Kasumi-1 (cell line): ENCODE measurements at places on chromosomes 4 and X.

- DNase-seq = no peak
These were observed 88.3 kb downstream of the SHROOM2 start for GRCh38 chrX:9874483-9874882.

- DNase-seq = no peak
These were observed 47.7 kb downstream of the ARHGEF38 start for GRCh38 chr4:105599932-105600655.

GRCh38 chr4:26130173-26130572 is 190.6 kb upstream of the RBPJ start:
- DNase-seq = no peak

- DNase-seq = no peak
These were observed 18.3 kb upstream of the SULT1E1 start for GRCh38 chr4:69878250-69878649.

DNA sequence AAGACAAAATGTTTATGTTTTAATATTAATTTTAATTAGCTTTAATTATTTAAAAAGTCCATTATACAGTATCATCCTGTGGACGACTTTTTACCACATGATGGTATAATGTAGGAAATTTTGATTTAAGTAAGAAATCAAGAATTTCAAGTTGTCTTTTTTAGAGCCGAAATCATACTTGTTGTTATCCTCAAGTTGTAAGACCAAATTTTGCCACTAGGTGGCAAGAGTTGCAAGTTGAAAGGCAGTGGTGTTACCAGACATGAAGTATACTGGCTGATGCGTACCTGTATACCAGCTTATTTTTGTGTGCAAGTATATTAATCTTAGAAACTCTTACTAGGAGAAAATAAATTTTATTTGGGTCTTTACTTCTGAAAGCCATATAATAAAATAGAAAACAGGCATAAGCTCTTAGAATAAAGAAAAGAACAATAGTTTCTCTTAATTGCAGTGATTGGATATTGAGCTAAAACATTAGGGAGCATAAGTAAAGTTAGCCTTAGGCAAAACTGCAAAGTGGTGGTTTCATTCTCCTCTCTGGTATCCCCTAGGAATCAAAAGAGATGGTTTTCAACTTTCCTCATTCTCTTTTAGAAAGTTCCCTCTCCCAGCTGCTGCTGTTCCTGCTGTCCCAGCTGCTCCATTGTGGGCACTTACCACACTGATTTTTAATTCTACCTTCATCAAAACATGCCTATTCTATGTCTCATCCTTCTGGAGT is 118.0 kb upstream of the WDFY3 start:
- peak; percentile 55 for DNase-seq

DNA sequence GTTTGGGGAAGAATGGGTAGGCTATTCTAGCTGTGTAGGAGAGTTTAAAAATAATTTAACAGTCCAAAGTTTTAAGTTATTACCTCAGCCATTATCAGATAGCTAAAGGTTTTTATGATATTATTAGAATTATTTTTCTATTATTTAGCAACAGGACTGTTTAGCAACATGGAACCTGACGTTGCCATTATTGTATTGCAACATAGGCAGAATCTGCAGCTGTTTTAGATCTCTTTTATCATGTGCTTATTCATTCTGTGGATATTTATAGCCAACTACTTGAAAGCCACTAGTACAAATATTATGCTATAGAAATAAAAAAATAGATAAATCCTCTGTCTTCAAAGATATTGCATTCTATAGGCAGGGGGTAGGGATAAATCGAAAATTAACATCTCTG is 382.0 kb upstream of the TRAM1L1 start:
- no peak for DNase-seq

DNA sequence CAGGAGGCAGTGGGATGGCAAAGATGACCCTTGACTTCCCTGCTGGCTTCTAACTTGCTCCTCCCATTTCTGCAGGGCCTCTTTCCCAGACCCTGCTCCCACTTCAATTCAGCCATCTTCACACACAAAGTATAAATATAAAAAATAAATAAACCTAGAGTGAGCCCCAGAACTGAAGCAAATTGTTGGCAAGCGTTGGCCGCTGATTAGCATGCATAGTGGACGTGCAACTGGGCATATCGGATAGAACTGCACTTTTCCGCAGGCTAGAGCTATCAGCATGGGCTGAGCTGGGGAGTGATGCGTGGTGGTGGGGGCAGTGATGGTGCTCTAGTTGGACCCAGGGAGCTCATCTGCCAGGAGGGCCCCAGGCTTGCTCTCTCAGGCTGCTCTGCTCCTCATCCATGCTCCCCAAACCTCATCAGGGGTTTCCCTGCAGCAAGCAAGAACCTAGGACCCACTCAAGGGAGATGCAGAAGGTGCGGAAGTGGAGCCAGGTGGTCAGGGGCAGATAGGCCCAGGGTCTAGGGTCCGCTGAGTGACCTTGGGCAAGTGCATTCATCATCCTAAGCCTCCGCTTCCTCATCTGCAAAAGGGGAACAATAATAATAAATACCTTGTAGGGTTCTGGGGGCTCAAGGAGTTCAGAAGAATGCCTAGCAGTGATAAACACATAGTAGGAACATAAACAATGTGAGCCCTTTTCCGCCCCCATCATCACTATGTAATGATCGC is 146.8 kb upstream of the PJA1 start:
- DNase-seq = no peak

GRCh38 chr4:3082925-3083515 is 8.5 kb downstream of the HTT start:
- DNase-seq = no peak

- DNase-seq = no peak
These were observed 127.5 kb downstream of the PJA1 start for GRCh38 chrX:69037786-69038185.
